Forelimb muscle (tissue), 1 donor: ENCODE measurements at places on chromosomes 2 and 18. TPM values are rescaled to one million over a fixed set of nuclear protein-coding genes. Genes with fewer than 3 reads are reported as not detected.

TSHZ1 gene
- polyA plus RNA-seq, result 22.7 TPM

GATA6 gene
- 0.91 TPM for polyA plus RNA-seq

LYG1 gene
- 2.8 TPM for polyA plus RNA-seq

ATOH8 gene
- polyA plus RNA-seq, result 21.1 TPM

CYS1 gene
- polyA plus RNA-seq, result 14.6 TPM

NT5DC4 gene
- 0.09 TPM for polyA plus RNA-seq

SCN9A gene
- 3.5 TPM for polyA plus RNA-seq

SNTG2 gene
- 0.46 TPM for polyA plus RNA-seq
